ENCODE measurements at places on chromosomes 4 and X.
A peak's percentile ranks its signal among the peaks of the same experiment; 100 is the strongest.

GRCh38 chr4:138460477-138461414 is 218.6 kb upstream of the SLC7A11 start:
- DNase-seq: no peak

- peak; percentile 96 for DNase-seq
Measured at GRCh38 chr4:38967260-38968095, 64.7 kb downstream of the TMEM156 start.

DNA sequence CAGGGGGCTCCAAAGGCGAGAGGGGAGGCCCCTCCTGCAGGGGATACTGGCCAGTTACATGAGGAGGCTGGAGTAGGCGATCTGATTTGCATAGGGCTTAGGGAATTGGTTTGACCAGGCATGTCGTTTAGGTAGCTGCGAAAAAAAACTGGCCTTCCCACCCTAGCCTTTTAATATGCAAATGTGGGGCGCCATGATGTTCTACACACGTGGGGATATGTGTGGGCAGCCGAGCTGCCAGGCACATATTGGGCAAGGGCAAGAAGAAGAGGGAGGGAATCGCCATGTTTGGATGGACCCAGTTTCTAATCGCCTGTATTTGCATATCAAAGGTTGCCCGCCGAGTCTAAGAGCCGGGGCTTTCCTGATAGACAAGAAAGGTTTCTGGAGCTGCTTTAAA is 121.3 kb downstream of the PRKX start:
- DNase-seq: no peak

- no peak for DNase-seq
Measured at GRCh38 chrX:37658343-37659030, 27.1 kb upstream of the XK start.

DNA sequence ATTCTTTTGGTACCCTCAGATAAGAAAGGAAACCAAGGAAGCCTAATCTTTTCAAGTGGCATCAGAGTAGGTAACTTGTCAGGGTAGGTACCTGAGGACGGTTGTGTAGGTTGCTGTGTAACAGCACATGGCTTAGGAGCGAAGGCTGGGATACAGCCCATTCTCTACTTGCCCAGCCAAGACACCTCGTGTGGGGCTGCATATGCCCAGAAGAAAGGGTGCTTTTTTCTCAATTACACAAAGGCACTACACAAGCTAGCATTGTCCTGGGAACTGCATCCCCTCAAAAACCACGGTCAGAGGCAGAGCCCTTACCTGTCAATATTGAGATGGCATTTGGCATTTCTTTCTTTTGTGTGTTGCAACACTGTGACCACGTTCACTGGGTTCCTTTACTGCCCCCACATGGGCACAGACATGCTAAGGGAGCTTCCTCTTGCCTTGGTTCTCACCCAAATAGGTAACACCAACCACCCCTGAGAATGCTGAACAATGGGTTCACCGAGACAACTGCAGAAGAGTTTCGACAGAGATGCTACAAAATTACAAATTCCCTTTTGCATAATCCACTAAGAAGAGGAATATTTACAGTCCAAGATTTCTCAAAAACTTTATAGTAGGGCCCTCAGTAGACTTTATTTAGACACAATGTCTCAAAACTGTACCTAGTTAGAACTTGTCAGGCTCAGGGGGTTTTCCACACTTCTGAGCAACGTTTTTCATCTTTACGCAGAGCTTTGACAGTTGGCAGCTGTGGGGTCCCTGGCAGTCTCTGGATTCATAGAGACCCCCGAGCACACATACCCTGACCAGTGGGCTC is 35.8 kb upstream of the TNIP3 start:
- no peak for DNase-seq

DNA sequence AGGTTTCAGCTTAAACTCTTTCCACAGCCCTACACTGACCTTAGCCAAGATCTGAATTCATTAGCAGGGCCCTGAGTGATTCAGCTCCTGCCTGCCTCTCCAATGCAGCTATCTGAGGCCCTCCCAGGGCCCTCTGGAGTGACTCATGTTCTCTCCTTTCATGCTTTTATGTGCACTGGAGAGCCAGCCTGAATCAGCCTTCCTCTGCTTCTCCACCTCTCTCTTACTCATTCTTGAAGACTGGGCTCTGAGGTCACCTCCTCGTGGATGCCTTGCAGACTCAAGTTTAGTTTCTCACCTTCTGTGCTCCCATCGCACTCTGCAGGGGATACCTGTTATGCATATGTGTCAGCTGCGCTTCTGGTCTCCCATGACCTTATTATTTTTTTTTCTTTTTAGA is 3.1 kb upstream of the OCIAD2 start:
- peak; percentile 93 for DNase-seq

GRCh38 chr4:1896658-1896991 is 25.4 kb downstream of the NSD2 start:
- no peak for DNase-seq

GRCh38 chr4:121873604-121874003 is 3.3 kb upstream of the BBS7 start:
- DNase-seq: peak; percentile 58

- peak; percentile 42 for DNase-seq
Measured at GRCh38 chr4:53132132-53132891, 233.5 kb downstream of the SCFD2 start.

- no peak for DNase-seq
Measured at GRCh38 chr4:72119946-72120345, 88.1 kb downstream of the NPFFR2 start.

- no peak for DNase-seq
Measured at GRCh38 chr4:8747467-8748235, 124.0 kb downstream of the HMX1 start.

GRCh38 chrX:103155201-103155600 is 59.7 kb upstream of the BEX4 start:
- peak; percentile 45 for DNase-seq

DNA sequence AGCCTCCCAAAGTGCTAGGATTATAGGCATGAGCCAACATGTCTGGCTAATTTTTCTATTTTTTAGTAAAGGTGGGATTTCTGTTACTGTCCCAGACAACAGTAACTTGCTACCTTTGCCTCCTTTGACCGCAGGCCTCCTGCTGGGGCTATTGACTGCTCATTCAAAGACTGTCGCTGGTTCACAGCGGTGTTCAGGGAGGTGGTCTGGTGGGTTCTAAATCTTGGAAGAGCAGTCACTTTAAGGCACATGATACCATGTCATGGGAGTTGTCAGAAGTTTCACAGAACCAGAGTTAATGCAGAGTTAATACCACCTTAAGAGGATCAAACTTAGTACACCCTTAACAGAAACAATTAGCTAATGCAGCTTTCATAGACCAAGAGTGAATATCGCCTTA is 3.8 kb downstream of the ASMT start:
- no peak for DNase-seq

GRCh38 chr4:77044461-77045150 is 31.2 kb downstream of the CCNI start:
- DNase-seq: peak; percentile 80

GRCh38 chr4:182885738-182886077 is 31.5 kb downstream of the DCTD start:
- peak; percentile 29 for DNase-seq
